ENCODE measurements at places on chromosomes 1 and 21.
A peak's percentile ranks its signal among the peaks of the same experiment; 100 is the strongest.

- DNase-seq, result no peak
Observed at GRCh38 chr1:88890791-88891317, 513 bp downstream of the GTF2B start.

GRCh38 chr1:168180148-168180524 lies 1.4 kb downstream of the TIPRL start:
- no peak for DNase-seq

- no peak for DNase-seq
Observed at GRCh38 chr1:152546704-152547103, 19.9 kb downstream of the LCE3E start.

DNA sequence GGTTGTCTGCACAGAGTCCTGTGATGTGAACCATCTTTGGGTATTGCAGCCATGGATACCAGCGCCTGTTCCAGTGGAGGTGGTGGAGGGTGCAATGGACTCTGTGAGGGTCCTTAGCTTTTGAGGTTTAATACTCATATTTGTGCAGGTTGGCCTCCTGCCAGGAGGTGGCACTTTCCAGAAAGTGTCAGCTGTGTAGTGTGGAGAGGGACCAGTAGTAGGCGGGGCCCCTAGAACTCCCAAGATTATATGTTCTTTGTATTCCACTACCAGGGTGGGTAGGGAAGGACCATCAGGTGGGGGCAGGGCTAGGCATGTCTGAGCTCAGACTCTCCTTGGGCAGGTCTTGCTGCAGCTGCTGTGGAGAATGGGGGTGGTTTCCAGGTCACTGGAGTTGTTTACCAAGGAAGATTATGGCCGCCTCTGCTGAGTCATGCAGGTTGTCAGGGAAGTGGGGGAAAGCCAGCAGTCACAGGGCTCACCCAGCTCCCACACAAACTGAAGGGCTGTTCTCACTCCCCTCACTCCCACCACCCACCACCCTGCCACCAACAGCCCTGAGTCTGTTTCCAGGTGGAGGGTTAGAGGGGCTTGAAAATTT lies 31.2 kb upstream of the ZNF678 start:
- DNase-seq, result peak; percentile 51

- DNase-seq, result no peak
Observed at GRCh38 chr21:44424608-44425306, 30.6 kb upstream of the LRRC3 start.

- DNase-seq, result no peak
Observed at GRCh38 chr1:25643929-25644328, 27.3 kb downstream of the MAN1C1 start.

- DNase-seq, result no peak
Observed at GRCh38 chr1:12001249-12001917, 17.9 kb upstream of the MIIP start.

Measured in A172 (cell line).